ENCODE measurements at places on chromosomes 7 and 10.
A peak's percentile ranks its signal among the peaks of the same experiment; 100 is the strongest.

GRCh38 chr7:94701555-94701973, 45.6 kb upstream of the SGCE start:
- DNase-seq: no peak

DNA sequence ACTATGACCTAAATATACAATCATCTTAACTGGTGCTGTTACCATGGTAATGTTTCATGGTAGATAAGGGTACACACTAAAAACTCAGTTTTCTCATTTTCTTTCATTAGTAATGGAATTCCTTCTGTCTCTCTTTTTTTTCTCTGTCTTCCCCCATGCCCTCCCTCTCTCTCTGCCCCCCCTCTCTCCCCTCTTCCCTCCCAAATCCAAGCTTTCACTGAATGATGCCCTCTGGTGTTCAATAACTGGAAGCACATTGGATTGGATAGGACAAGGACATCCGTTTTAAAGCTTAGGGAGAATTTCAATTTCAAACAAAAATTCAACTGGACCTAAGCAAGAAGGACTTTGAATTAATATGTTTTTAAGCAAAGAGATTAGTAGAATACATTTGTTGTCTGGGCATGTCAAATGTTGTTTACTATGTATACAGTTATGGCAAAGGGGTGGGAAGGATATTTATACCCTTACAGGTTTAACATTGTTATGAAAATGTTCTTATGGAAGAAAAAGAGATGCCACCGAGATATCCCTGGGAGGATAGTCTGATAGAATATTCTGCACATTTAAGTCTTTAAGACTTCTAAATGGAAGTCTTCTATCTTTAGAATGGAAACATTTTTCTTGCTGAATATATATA, 6.1 kb downstream of the CHRM2 start:
- DNase-seq: no peak

GRCh38 chr7:157780312-157780711, 443.5 kb downstream of the DNAJB6 start:
- no peak for DNase-seq

GRCh38 chr7:98565103-98565502, 52.0 kb upstream of the NPTX2 start:
- DNase-seq: no peak

DNA sequence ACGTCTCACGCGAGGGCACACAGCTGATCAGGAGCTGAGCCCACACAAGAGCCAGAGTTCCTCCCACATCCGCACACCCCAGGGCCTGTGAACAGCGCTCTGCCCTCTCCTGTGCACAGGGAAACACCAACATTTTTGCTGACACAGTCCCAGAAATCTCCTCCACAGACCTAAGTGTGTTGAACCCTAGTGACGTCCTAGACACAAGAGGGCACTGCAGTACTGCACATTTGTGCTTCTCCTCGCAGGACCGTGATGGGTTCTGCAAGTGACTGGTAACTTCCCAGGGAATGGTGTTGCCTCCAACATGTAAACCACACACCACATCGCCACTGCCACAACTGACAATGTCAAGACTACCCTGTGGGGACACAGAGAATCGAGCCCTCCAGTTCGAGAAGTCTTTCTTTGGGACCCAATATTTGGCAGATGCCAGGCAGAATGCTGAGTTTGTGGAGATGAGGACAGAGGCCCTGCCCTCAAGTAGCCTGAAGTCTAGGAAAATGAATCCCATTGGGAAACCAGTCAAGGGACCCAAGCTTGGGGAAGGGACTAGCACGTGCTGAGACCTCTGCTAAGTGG, 170.3 kb downstream of the PAXIP1 start:
- no peak for DNase-seq

DNA sequence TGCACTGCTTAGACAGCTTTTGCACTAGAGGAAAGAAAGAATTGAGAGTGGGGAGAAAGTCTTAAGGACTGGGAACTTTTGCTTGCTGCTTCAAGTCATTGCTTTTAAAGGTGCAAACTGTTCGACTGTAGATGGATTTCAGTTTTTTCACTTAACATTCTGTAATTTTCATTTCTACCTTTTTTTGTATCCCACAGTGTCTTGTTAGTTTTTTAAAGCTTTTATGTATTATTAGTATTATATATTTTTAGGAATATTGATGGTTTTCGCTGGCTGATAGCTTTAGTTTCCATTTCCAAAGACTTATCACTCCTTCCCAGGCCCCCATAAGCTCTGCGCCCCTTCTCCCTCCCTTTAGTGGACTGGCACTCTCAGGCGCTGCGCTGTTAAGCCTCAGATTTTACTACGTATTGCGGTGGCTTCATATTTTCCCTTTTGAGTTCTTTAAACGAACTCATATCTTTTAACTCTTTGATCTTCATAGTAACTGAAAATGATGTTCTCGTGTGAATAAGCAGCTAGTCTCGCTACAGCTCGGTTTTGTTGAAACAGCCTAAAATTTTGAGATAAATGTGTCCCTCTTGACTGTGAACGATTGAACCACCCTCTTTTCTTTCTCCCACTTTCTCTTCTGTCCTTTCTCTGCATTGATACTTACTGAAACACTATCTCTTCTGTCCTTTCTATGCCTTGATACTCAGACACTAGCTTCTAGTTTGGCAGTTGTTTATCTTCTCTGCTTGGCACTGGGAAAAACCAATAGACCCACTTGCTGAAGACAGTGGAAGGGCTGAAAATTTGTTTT, 2.5 kb upstream of the ETV1 start:
- DNase-seq: no peak

GRCh38 chr7:139994356-139994755, 68.4 kb downstream of the PARP12 start:
- DNase-seq: no peak

- no peak for DNase-seq
These were observed 55.4 kb upstream of the SGMS1 start for GRCh38 chr10:50679149-50679548.

GRCh38 chr10:32393911-32394310, 47.0 kb upstream of the EPC1 start:
- DNase-seq: no peak

DNA sequence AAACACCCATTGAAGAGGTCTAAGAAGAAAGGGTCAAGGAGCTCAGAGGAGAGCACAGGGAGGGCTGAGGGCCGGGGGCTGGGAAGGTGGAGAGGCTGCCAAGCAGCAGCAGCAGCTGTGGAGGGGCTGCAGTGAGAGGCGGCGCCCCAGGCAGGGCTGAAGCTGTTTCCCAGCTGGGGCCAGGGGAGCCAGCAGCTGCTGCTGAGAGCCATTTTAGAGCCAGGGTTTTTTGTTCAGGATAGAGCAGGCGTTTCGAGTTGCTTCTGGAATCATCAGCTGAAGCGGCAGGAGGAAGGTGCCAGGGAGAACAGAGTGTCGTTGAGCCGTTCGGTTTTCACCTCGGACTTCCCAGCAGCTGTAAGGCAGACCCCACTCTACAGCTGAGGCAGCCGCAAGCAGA, 62.7 kb downstream of the LANCL2 start:
- DNase-seq: no peak

- DNase-seq: no peak
These were observed 149.9 kb upstream of the COL1A2 start for GRCh38 chr7:94244760-94245159.

GRCh38 chr10:43966571-43966965, 317.9 kb upstream of the ZNF32 start:
- no peak for DNase-seq

DNA sequence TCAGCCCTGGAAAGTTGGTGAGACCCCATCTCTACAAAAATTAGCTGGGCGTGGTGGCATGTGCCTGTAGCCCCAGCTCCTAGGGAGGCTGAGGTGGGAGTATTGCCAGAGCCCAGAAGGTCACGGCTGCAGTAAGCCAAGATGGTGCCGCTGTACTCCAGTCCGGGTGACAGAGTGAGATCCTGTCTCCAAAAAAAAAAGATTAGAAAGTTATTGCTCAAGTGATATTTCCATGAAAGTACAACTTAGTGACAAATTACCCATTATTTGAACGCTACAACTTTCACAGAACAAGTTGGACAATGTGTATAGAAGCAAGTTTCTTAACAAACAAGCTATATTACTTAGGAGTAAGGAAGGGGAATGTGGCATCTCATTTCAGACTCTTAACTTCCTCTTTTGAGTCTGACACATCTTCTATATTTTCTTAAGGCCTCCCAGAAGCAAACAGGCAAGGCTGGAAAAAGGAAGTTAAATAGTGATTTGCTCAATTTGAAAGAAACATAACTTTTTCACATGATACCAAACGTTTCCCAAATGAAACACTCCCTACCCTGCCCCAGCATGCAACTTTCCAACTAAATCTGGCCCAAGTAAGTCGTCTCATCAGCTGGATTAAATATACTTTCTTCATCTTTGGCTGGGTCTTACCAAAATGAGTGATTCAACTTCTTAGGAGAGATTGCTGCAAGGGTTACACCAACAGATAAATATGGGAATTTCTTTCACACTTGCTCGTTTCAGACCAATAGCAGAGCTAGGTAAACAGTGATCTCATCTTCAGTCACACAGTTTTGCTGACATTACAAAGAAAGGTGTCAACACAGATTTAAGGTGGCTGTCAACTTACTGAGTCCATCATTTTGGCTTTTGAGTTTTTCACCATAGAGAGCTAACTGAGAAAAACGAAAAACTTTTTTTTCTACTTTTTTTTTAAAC, 66.3 kb upstream of the KLF6 start:
- peak; percentile 81 for DNase-seq

GRCh38 chr7:127874951-127875608, 156.2 kb downstream of the LRRC4 start:
- DNase-seq: no peak

DNA sequence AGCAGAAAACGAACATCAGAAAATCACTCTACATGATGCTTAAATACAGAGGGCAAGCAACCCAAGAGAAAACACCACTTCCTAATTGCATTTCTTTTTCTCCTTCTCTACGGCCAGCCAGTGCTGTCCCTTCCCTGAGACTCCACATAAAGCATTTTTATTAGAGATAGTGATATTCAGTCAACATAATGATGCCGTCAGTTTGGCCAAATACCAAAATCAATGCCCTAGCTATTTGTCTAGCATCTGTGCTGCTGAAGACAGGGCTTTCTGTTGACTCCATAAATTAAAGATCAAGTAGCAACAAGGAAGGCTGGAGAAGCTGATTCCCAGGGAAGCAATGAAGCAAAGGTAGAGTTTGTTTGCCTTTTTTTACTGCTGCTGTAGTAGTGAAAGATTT, 1024.9 kb downstream of the REEP3 start:
- no peak for DNase-seq

GRCh38 chr10:93656155-93656554, 43.8 kb downstream of the PDE6C start:
- DNase-seq: no peak

- DNase-seq: no peak
These were observed 2.4 kb downstream of the ZNF467 start for GRCh38 chr7:149770728-149771636.

GRCh38 chr7:159231017-159231416, 86.3 kb upstream of the VIPR2 start:
- no peak for DNase-seq

- peak; percentile 83 for DNase-seq
These were observed 91.5 kb downstream of the ARID5B start for GRCh38 chr10:61992671-61993668.

DNA sequence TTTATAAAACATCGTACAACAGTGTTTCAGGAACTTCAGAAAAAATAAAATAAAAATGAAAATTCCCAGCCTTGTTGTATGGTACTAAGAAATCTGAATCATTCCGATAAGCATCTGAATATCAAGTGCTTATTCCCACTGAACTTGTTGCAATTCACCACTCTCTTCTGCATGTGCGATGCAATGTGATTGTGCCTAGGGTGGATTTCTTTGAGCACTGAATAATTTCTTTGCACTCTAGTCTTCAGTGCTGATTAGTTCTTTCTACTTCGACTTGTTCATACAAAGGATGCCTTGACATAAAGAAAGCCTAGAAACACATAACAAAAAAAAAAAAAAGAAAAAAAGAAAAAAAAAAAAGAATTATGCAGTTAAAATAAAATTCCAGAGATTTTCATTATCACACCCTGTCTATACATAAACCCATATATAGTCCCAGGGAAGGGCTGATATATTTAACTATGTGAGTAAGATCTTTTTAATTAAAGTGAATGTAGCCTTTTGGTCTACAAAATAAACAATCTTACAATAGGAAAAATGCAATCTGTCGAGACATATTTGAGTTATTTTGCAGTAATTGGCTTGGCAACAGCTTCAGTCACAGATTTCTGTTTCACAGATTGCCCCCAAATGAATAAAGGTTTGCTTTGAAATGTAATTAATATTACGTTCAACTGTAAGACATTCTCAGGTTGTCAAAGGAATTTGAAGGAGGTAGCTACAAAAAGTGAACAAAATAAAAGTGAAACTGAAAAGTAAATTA, 1118.9 kb upstream of the CELF2 start:
- DNase-seq: no peak

DNA sequence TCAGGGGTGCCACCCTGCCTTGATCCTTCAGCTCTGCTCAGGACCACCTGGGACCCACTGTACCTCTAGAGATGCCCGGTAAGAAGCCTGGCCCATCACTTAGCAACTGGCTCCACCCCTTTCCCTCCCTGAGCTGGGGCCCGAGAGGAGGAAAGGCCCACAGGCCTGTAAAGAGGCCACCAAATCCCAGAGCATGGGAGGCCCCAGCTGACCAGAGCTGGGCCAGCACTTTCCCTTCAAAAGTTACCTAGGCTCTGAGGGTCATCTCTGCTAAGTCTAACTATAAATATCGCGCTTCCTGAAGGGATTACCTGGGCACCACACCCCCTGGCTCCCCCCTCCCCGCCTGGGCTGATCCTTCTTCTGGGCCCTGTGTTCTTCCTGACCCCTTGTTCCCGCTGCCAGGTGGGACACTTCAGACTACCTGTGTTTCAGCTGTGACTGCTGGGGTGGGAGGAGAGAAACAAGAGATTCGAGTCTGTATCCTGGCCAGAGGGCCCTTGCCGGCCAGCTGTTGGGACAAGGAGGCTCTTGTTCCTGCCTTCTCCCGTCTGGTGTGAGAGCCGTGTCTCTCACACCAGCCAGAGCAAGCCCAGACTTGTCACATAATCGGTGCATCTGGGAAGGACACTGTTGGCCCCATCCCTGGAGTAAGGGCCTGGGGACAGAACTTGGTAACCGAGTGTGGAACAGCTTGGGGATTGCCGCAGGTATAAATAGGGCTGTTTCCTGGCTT, 22.8 kb upstream of the ANKRD2 start:
- DNase-seq: no peak

GRCh38 chr7:143252006-143252405, 11.2 kb upstream of the GSTK1 start:
- DNase-seq: peak; percentile 13

DNA sequence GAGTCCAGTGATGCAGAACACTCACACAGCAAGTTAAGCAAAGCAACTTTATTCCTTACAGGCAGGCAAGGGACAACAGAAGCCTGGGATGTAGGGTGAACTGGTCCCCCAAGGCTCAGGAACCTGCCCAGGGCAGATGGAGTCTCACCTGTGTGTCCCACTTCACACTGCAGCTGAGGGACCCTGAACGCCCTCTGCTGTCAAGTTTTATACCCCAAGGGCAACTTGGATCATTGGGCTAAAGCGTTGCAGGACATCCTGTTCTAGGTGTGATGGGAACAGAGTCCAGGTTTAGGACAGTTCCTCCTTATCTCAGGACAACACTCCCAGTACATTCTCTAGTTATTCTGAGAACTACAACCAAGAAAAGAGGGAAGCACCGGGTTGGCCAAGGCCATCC, 49.5 kb upstream of the ZNF746 start:
- DNase-seq: no peak

Data from suppressor macrophage (primary cell).